ENCODE measurements at places on chromosomes 11 and 22. TPM values are rescaled to one million over a fixed set of nuclear protein-coding genes. Genes with fewer than 3 reads are reported as not detected.

Gene DEAF1
- polyA plus RNA-seq = 14.4 TPM

- no peak for DNase-seq
These were observed 17.9 kb downstream of the GNAZ start for GRCh38 chr22:23088199-23088604.

- DNase-seq = peak; percentile 79
These were observed 39.0 kb downstream of the BMAL1 start for GRCh38 chr11:13316528-13316961.

DNA sequence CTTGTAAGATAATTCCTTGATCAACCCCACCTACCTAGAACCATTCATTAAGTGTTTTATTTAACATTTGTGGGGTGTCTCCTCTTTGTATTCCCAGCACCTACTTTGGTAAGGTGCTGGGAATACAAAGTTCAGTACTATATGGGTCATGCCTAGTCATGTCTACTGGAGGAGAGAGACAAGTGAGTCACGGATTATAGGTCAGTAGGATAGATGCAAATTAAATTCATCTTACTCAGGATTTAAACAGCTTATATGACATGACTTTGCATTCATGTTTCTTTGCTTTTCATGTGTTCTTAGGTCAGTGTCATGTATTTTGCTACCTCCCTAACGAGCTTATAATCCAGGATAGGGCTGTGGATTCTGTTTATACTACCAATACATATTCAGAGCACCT, 3.4 kb upstream of the FADS1 start:
- peak; percentile 56 for DNase-seq

DNA sequence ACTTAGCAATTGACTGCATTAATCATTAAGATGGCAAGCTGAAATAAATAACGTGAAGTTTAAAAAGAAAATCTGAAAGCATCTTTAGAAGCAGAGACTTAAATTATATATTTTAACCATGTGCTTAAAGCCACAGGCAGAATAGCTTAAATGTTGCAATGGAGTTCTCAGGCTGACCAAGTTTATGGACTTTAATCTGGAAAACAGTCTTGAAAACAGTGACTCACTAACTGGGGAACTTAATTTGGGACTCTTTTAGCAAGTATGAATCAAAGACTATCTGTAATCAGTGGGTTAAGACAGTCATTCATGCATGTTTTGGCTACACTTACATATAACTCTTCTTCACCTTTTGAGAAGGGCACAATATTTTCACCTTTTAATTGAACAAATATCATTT, 12.6 kb upstream of the GLYATL1 start:
- peak; percentile 48 for DNase-seq

GRCh38 chr11:90438069-90438468, 215.2 kb upstream of the CHORDC1 start:
- no peak for DNase-seq

GRCh38 chr11:46916286-46917108, 1.9 kb downstream of the LRP4 start:
- DNase-seq = peak; percentile 72

GRCh38 chr11:77030834-77031414, 3.3 kb upstream of the B3GNT6 start:
- DNase-seq = no peak
